ENCODE measurements at places on chromosomes 1 and 21. TPM values are rescaled to one million over a fixed set of nuclear protein-coding genes. Genes with fewer than 3 reads are reported as not detected.

DNA sequence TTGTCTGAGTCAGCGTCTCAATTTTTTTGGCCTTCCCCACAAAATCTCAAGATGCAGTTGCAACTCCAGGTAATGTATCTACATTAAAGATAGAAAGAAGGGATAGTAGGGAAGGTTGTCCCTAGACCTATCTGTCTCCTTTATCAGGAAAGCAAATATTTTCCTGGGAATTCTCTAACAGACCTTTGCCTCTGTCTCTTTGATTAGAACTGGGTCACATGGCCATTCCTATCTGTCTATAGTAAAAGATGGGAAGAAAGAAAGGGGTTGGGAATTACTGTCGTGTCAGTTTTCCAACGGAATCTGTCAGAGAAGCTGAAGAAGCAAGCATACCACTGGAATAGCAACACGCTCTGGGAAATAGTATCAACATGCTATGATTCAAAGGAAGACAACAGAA is 48.7 kb downstream of the ZNF326 start:
- H3K36me3 ChIP-seq = no peaks in the 10 kb centered on the region
- no peak for DNase-seq
- peaks cover 4% of the 10 kb centered on the region for H3K4me1 ChIP-seq
- H3K27ac ChIP-seq = no peak overlapping the region
- no peak overlapping the region for H3K4me3 ChIP-seq

Gene BRWD1
- 9.1 TPM for polyA plus RNA-seq

Gene MR1
- polyA plus RNA-seq = 7.0 TPM

- H3K27ac ChIP-seq = no peak overlapping the region
- no peaks in the 10 kb centered on the region for H3K27me3 ChIP-seq
- H3K4me3 ChIP-seq = no peak overlapping the region
- H3K4me1 ChIP-seq = peaks cover 7% of the 10 kb centered on the region
- H3K36me3 ChIP-seq = peaks cover 4% of the 10 kb centered on the region
Measured at GRCh38 chr1:207801819-207802218, 50.0 kb downstream of the CD46 start.

- no peaks in the 10 kb centered on the region for H3K27me3 ChIP-seq
- DNase-seq = no peak
Measured at GRCh38 chr1:59077466-59078069, 219.3 kb upstream of the FGGY start.

DNA sequence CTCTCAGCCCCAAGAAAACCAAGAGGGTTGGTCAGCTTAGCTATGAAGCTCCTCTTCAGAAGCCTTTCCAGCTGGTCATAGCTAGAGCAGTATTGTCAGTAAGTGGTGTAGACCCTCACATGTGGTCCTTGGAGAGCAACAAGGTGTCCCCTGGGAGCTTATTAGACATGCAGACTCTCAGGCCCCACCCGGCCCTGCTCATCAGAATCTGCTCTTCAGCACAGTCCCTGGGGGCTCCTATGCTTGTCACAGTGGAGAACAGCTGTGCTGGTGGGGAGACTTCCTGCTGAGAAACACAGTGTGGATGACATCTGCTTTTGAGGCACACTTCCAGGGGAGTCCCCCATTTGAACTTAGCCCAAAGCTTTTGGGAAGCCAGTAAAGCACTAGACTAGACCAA is 21.9 kb upstream of the NEK2 start:
- no peak overlapping the region for H3K27ac ChIP-seq
- H3K36me3 ChIP-seq = no peaks in the 10 kb centered on the region
- no peaks in the 10 kb centered on the region for H3K4me1 ChIP-seq
- no peak overlapping the region for H3K4me3 ChIP-seq
- no peak for DNase-seq

Gene PLEKHM2
- 37.0 TPM for polyA plus RNA-seq

DNA sequence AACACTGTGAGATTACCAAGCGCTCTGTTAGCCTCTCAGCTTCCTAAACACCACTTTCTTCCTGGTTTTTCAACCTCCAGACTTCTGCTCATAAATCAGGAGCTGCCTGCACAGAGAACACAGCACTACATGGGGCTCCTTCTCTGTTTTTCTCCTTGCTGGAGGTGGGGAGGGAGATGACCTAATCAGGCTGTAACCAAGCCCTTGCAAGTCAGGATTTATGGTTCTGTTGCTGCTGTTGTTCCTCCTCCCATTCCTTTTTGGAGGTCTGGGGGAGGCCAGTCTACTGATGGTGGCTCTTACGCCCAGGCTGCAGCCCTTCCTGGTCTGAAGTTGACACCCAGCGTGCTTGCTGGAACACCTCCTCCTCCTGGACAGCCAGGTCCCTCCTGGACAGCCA is 80.9 kb upstream of the AJAP1 start:
- no peaks in the 10 kb centered on the region for H3K4me1 ChIP-seq
- no peak overlapping the region for H3K4me3 ChIP-seq
- no peak overlapping the region for H3K27ac ChIP-seq
- DNase-seq = no peak
- H3K27me3 ChIP-seq = no peaks in the 10 kb centered on the region
- no peaks in the 10 kb centered on the region for H3K36me3 ChIP-seq

DNA sequence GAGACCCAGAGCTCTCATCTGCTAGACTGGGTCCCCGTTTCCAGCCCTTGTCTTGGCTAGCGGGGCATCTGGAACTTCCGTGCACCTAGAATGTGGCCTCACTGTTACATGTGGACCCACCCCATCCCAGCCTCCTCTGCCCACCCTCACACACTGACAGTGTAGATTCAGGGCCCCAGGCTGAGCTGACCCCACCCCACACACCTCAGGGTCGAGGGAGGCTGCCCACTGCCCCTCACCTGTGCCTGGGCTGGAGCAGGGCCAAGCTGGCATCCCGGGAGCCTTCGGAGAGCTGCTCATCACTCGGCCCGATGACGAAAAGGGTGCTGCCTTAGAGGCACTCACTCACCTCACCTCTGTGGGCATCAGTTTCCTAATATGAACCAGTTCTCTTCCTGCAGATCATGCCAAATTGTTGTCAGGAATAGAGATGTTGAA is 11.1 kb downstream of the ACOT11 start:
- H3K4me1 ChIP-seq = peaks cover 5% of the 10 kb centered on the region
- no peaks in the 10 kb centered on the region for H3K36me3 ChIP-seq

Gene TRAPPC3
- 169 TPM for polyA plus RNA-seq

Gene ASAP3
- polyA plus RNA-seq = 19.6 TPM

- H3K4me3 ChIP-seq = no peak overlapping the region
- H3K4me1 ChIP-seq = peaks cover 9% of the 10 kb centered on the region
- no peaks in the 10 kb centered on the region for H3K36me3 ChIP-seq
- H3K27ac ChIP-seq = no peak overlapping the region
- H3K27me3 ChIP-seq = no peaks in the 10 kb centered on the region
Measured at GRCh38 chr1:228882041-228882770, 146.9 kb downstream of the RHOU start.

GRCh38 chr1:236156512-236157208 is 14.3 kb downstream of the GPR137B start:
- H3K27me3 ChIP-seq = no peaks in the 10 kb centered on the region
- H3K27ac ChIP-seq = no peak overlapping the region
- no peak overlapping the region for H3K4me3 ChIP-seq

DNA sequence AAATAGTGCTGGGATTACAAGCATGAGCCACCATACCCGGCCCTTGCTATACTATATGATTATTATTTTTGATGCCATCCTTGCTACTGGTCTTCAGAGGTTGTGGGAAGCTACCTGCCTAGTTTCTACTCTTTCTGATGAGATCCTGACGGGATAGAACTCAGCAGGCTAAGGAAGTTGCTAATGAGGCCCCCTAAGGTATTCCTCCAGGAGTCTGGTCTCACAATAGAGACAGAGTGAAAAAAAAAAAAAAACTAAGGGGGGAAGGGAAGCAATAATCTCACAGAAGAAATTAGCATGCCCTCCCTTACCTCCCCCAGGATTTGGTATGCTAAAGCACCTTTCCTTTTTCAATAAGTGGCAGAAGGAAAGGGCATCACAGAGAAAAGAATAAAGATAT is 17.6 kb downstream of the INTS3 start:
- no peaks in the 10 kb centered on the region for H3K27me3 ChIP-seq
- no peak for DNase-seq
- H3K36me3 ChIP-seq = peaks cover 72% of the 10 kb centered on the region
- no peaks in the 10 kb centered on the region for H3K4me1 ChIP-seq

- no peaks in the 10 kb centered on the region for H3K4me1 ChIP-seq
- no peaks in the 10 kb centered on the region for H3K27me3 ChIP-seq
- no peak for DNase-seq
- H3K4me3 ChIP-seq = no peak overlapping the region
Measured at GRCh38 chr21:41231060-41231459, 63.1 kb downstream of the BACE2 start.

GRCh38 chr21:46374761-46375389 is 50.9 kb downstream of the PCNT start:
- H3K4me1 ChIP-seq = no peaks in the 10 kb centered on the region
- no peaks in the 10 kb centered on the region for H3K27me3 ChIP-seq
- H3K36me3 ChIP-seq = peaks cover 4% of the 10 kb centered on the region

Gene SAMD11
- polyA plus RNA-seq = 2.1 TPM

GRCh38 chr1:221317537-221317936 is 424.4 kb downstream of the DUSP10 start:
- H3K27me3 ChIP-seq = no peaks in the 10 kb centered on the region
- H3K27ac ChIP-seq = no peak overlapping the region
- H3K36me3 ChIP-seq = no peaks in the 10 kb centered on the region
- peaks cover 11% of the 10 kb centered on the region for H3K4me1 ChIP-seq
- no peak for DNase-seq

- no peaks in the 10 kb centered on the region for H3K27me3 ChIP-seq
- no peak for DNase-seq
- peaks cover 8% of the 10 kb centered on the region for H3K4me1 ChIP-seq
- no peaks in the 10 kb centered on the region for H3K36me3 ChIP-seq
- peak overlapping the region; percentile 82 for H3K27ac ChIP-seq
Measured at GRCh38 chr1:115136706-115137105, 47.4 kb upstream of the TSPAN2 start.

DNA sequence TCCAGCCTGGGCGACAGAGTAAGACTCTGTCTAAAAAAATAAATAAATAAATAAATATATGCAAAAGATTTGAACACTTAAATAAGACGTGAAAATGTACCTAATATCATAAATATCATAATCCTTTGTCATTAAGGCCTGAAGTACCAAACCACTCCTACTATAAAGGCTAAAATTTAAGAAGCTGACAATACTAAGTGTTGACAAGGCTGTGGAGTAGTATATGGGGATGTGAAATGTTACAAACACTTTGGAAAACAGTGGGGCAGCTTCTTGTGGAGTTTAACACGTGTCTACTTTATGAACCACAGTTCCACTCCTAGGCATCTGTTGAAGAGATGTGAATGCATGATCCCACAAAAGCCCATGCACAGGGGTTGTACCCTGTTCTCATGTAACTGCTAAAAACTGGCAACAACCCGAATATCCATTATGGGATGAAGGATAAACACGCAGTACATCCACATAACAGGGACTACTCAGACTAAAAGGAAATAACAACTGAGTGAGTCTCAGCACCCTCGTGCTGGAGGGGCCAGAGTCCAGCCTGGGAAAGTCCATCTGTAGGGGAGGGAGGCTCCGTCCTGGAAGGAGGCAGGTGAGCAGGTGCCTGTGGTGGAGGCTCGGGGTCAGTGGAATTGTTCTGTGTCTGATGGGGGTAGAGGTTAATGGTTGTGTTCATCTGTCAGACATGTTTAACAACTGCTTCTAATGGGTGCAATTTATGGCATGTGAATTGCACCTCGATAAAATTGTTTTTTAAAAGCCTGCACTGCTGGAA is 6.7 kb upstream of the SLC19A1 start:
- H3K27ac ChIP-seq = no peak overlapping the region
- no peak for DNase-seq
- no peaks in the 10 kb centered on the region for H3K36me3 ChIP-seq
- H3K4me1 ChIP-seq = no peaks in the 10 kb centered on the region
- H3K27me3 ChIP-seq = no peaks in the 10 kb centered on the region

- H3K36me3 ChIP-seq = no peaks in the 10 kb centered on the region
- no peak for DNase-seq
- H3K27me3 ChIP-seq = no peaks in the 10 kb centered on the region
- no peak overlapping the region for H3K27ac ChIP-seq
Measured at GRCh38 chr1:220432408-220432807, 95.5 kb upstream of the MARK1 start.
